HuH-7 (cell line): ENCODE measurements at places on chromosomes 12 and 14.

DNA sequence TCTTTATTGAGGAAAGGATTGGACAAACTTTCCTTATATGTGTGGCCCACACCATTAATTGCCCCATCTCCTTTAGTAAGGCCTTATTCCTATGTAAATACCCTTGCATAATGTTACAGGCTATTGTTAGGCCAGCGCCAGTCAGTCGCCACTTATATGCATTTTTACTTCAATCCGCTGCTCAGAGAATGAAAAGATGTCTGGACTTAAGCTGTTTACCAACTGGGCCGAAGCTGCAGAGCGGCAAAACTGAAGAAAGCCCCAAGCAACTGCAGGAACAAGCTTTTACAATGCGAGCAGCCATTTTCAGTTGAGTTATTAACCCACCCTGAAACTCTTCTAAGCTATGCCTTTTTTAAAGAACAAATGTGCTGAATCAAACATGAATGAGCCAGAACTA, 92.1 kb upstream of the OTX2 start:
- no peak for DNase-seq

DNA sequence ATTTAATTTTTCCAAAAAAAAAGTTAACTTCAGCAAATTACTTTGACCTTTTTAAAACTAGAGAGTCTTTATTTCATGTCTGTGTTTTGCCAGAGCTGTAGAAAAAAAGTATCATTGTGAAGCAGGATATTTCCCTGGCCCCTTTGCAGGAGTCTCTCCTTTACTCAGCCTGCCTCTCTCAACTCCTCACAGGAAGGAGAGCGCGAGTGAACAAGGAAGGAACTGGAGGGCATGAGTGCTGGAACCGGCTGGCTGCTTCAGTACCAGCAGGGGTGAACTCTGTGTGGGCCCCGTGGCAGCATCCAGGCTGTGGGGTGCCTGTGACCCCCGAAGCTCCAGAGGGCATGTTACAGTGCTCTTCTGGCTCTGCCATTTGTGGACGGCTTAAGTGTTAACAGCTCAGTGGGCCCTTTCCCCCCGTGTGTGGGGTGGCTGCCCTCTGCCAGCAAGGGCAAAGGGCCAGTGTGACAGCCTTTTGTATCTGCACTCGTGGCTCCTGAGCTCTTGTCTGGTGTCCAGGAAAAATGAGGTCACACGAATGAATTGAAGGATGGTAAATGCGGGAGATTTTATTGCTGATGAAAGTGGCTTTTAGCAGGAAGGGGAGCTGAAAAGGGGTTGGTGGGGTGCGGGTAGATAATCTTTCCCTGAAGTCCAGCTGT, 76.6 kb upstream of the KCNH3 start:
- DNase-seq: no peak

DNA sequence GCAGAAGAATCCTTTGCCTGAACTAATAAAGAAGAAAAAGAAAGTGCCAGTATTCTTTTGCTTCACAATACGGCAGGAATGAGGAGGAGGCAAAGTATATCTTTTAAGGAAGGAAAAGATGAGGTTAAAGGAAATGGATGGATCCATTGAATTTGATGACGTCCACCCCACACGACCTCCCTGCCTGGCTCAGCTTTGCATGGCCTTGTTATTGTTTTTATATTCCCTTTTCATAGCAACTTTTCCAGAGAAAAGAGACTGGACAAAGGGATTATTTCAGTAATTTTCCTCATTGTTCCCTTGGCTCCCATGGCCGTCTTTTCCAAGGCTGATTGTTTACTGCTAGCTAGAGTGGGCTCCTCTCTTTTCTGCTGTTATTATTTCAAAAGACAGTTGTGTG, 123.2 kb upstream of the SEL1L start:
- no peak for DNase-seq

GRCh38 chr14:67927244-67927643, 107.7 kb downstream of the RAD51B start:
- DNase-seq: no peak

- peak; percentile 74 for DNase-seq
Observed at GRCh38 chr12:5745251-5745888, 199.7 kb downstream of the ANO2 start.

GRCh38 chr12:20259786-20260185, 108.6 kb upstream of the PDE3A start:
- no peak for DNase-seq

GRCh38 chr14:96586921-96587822, 85.0 kb downstream of the PAPOLA start:
- no peak for DNase-seq

GRCh38 chr14:54762296-54762695, 140.3 kb downstream of the GCH1 start:
- DNase-seq: no peak

GRCh38 chr12:90268574-90268973, 559.9 kb upstream of the ATP2B1 start:
- no peak for DNase-seq

DNA sequence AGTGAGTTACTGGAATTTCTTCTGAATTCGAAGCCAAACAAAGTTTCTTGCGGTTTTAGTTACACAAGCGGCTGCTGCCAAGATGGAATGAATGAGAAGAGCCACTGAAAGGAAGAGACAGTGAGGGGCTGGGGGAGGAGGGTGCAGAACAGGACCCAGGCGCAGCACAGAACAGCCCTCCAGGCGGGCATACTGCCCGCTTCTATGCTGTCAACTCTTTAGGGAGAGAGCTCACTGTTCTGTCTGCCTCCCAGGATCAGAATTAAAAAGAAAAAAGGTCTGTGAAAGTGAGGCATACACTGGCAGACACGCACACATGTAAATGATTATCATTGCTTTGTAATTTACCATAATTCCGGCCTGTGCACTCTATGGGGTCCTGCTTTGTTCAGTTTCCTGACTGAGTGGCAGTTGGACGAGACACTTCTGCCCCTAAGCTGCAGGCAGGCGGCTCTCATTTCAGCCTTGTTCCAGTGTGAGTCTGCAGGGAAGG, 231.6 kb downstream of the CACNA1C start:
- no peak for DNase-seq

DNA sequence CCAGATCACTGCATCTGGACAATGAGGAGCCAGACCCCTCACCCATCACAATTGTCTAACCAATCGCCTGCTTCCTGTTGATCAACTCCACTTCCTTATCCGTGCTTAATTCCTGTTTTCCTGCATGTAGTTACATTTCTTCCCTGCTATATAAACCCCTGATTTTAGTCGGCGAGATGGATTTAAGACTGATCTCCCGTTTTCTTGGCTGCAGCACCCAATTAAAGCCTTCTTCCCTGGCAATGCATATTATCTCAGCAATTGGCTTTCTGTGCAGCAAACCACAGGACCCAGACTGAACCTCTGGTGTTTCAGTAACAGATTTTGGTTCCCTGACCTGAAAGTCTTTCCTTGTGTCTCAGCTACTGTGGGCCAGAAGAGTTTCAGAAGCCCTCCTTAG, 272.3 kb downstream of the IPO8 start:
- DNase-seq: no peak

- DNase-seq: no peak
Observed at GRCh38 chr14:104238424-104239184, 100.2 kb downstream of the KIF26A start.

DNA sequence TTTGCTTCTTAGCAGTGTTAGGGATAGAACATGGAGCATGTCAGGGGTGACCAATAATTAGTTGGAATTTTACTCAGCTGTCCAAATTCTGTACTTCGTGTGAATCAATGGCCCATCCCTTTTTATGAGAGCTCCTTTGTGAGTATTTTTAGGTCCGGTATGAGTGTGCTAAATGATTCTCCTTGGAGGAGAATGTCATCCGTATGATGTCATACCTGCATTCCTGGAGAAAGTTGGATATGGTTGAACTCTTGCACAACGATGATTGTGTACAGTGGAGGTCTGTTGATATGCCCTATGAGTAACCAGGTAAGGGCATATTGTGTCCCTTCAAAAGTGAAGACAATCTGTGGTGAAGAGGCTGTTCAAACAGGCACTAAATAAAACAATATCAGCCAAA, 400.8 kb downstream of the GXYLT1 start:
- DNase-seq: peak; percentile 11

DNA sequence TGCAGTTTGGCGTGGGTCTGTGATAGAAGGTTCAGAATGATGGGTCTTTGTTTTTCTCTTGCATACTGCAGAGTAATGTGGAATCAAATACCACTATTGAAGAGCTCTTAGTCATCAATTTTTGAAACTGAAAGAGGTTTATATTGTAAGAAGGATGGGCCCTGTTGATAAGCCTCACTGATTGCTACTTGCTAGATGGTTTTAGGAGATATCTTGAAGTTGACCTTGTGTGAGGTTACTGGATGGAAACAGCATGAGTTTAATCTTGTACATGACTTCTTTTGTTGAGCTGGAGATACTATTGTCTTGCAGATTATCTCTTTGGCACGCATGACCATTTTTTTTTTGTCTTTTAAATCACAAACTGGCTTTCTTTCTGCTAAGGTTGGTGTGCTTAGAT, 13.8 kb downstream of the BICD1 start:
- no peak for DNase-seq

GRCh38 chr12:77251799-77252198, 186.4 kb upstream of the E2F7 start:
- DNase-seq: no peak

GRCh38 chr12:48185181-48185919, 1.9 kb downstream of the CCDC184 start:
- no peak for DNase-seq

GRCh38 chr14:68109132-68109900, 289.7 kb downstream of the RAD51B start:
- no peak for DNase-seq

DNA sequence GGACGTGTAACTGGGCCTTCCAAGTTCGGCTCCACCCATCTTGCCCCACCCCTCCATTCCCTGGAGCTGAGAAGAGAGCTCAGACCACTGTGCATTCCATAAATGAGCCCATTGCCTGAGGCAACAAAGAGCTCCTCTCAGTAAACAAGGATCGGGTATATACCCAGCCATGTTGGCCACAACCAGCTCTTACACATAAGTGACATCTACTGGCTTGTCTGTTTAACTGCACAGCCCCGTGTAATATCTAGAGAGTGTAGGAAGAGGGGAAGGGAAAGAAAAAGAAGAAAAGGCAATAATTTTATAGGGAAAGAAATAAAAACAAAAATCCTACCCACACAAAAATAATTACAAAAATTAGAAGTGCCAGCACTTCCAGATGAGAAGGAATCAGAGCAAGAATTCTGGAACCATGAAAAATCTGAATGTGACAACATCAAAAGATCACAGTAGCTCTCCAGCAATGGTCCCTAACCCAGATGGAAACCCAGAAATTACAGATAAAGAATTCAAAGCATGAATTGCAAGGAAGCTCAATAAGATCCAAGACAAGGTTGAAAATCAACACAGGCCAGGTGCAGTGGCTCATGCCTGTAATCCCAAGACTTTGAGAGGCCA, 308.1 kb downstream of the RPAP3 start:
- peak; percentile 70 for DNase-seq

- DNase-seq: no peak
Observed at GRCh38 chr14:67207810-67208209, 18.6 kb downstream of the GARIN2 start.

DNA sequence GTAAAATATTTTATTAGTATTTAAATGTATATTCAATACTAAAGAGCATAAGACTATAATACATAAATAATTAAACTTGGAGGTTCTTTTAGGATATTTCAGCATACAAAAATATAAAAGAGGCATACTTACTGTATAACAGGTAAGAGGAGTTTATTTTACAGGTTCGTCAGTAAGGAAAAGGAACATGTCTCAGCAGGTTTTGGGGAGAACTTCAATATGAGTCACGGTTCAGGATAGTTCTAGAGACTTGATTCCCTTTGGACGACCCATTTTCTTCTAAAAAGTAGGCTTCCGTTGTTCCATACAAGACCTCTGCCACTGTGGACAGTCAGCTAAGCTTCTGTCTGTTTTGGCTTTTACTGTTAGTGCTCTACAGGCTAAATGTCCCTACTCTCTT, 181.1 kb downstream of the ALX1 start:
- DNase-seq: no peak

GRCh38 chr14:74400031-74400685, 25.9 kb downstream of the SYNDIG1L start:
- no peak for DNase-seq

GRCh38 chr14:78178071-78178470, 7.9 kb downstream of the NRXN3 start:
- DNase-seq: no peak

DNA sequence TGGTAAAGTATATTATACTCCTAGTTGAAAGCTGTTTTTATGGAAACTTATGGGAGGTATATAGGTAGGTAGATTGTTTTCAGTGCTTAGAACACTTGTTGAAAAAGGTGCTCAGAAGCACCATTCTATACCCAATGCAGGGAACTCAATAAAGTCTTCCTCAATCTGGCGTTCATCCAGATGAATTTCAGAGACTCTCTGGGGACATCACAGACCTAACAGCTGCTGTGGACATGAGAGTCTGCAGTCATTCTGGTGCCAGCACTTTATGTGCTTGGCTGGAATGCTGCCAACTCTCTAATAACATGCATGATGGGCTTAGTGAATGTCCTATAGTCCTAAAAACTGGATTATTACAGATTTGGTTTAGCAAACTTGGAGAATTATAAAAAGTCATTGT, 115.9 kb downstream of the NTN4 start:
- no peak for DNase-seq

DNA sequence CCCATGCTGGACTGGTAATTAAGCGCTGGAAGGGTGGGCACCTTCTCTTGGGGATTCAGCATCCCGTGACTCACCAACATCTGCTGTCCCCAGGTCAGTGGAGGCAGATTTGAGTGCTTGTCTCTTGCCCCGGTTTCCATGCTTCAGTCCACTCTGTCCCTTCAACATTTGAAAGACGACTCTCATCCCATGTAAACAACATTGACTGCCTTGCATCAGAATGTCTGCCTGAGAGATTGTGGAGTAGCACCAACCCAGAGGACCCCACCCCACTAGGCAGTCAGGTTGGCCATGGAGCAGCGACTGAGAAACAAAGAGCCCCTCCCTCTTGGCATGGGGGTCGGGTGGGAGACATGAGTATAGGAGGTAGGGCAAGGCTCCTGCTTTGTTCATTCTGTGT, 4.9 kb upstream of the STAC3 start:
- DNase-seq: no peak

- no peak for DNase-seq
Observed at GRCh38 chr12:125263385-125263784, 198.2 kb downstream of the AACS start.
